ENCODE measurements at places on chromosomes 1 and 21.

- peak; percentile 82 for DNase-seq
These were observed 141.1 kb upstream of the RUNX1 start for GRCh38 chr21:35190201-35190701.

- DNase-seq, result peak; percentile 89
These were observed 10.1 kb downstream of the EPHA2 start for GRCh38 chr1:16145662-16146278.

DNA sequence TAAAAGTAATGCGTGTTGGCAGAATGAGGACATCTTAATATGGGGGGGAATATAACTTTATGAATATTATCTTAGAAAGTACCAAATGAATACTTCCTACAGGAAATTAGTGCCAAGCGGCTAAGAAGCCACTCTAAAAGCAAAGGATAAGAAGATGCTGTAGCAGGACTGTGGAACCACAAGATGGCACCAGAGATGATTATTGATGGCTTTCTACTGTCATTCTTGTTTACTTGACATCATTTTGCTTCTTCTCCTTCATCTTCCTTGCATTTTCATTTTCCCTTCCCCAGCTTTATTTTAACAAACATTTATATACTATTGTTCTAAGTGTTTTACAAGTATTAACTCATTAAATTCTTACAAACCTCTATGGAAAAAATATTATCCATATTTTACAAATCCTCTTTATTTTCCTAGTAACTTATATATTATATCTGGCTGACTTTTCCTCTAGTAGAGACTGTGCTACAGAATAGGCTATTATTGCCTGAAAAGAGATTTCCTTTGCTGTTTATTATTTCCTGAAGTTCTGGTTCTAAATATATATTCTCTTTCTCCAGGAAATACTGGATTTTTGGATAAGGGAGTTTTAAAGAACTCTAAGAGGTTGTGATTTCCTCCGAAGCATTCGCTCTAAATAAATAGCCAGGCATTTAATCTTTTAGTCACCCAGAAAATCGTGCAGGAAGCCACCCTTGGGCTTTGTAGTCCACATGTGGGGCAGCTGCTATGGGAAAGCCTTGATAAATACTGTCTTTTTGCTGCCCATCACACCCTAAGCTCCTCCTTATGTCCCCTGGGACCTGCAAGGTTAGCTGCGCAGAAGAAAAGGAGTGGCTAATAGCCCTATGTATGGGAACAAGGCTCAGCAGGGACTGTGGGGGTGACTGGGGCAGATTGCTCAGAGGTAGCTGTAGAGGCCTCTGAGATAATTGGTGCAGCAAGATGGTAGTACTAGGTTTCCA, 69.8 kb downstream of the TPR start:
- peak; percentile 56 for DNase-seq

DNA sequence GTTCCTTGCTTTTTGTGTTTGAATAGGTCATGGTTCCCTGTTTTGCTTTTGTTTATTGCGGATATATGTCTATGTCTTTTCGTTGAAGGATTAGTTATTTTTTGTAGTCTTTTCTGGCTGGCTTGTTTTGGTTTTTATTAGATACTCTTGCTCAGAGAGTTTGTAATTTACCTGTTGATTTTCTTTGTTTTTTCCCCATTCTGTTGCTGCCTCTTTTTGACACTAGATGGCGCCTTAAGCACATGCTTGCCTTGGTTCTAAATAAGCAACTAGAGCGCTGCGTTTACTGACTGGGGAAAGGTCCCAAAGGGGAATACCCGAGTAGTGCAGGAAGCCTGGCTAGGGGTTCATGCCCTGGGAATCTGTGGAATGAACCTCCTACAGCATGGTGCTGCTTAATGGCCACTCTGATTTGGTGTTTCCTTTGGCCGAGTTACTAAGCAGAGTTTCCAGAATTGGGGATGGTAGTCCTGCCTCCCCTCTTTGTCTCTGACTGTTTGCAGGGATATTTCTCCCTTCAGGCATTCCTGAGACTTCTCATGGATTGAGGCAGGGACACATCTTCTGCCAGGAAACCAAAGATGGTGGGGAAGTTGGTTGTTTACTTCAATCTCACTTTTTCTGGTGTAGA, 143.2 kb downstream of the PTPRU start:
- peak; percentile 73 for DNase-seq

GRCh38 chr1:209585672-209586071, 2.2 kb downstream of the CAMK1G start:
- no peak for DNase-seq

GRCh38 chr21:26715878-26716506, 129.2 kb downstream of the ADAMTS1 start:
- DNase-seq, result peak; percentile 57

- DNase-seq, result peak; percentile 51
These were observed 4.0 kb upstream of the ST6GALNAC3 start for GRCh38 chr1:76070538-76070937.

DNA sequence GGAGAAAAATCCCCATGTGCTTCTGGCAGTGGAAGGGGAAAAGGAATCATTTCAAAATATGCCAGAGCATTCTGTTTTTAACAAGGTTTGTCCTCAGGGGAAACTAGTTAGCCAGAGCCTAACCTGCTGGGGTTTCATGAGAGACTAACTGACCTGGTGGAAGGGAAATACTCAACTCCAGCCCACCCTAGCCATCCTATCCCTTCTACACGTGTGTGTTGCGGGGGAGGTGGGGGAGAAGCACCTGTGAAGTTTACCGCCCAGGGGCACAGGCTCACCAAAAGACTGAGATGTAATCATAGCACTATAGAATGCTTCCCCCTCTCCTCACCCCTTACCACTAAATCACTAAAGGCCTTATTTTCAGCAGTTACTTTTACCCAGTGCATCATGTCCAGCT, 139.5 kb downstream of the GRIK3 start:
- no peak for DNase-seq

DNA sequence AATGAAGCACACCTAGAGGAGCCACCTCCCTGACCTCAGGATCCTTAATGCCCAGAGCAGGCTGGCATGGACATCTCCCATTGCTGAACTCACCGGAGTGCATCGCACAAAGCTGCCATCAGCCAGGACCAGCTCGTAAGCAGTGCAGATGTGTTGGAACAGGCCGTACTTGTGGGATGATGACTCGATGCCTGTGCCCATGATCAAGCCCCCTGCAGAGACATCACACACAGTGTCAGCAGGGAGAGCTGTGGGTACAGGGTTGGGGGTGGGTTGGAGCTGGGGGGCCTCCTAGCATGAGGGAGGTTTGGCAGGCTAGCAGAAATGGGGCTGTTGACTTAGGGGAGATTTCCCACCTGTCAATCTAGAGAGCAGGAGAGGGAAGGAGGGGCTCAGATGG, 12.0 kb downstream of the DHCR24 start:
- peak; percentile 54 for DNase-seq

DNA sequence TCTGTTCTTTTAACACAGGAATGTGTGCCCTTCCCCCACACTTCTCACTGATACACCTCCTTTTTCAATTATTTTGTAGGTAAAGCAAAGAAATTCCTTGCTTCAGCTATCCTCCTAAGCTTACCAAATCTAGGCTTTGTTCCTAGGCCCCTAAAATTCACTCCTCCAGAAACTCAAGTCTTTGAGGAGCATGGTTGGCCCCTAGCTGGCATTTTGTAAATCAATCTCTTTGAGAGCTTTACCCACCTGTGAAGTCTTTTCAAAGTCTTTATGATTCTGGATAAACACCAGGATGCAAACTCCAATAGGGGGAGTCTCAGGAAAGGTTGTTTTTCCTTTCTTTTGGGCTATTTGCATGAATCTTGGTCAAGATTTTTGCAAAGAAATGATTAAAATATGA, 82.9 kb upstream of the ZNF644 start:
- DNase-seq, result no peak
